ENCODE measurements at places on chromosomes 12 and 14. TPM values are rescaled to one million over a fixed set of nuclear protein-coding genes. Genes with fewer than 3 reads are reported as not detected.

HHIPL1 gene
- not detected for total RNA-seq

C14orf39 gene
- not detected for total RNA-seq

PLEKHD1 gene
- 0.15 TPM for total RNA-seq

SIX1 gene
- total RNA-seq = not detected

GPR84 gene
- total RNA-seq = 0.31 TPM

RIC8B gene
- total RNA-seq = 13.6 TPM

CLEC1B gene
- total RNA-seq = not detected

PRR13 gene
- 188 TPM for total RNA-seq

RFLNA gene
- not detected for total RNA-seq

GUCY2C gene
- total RNA-seq = not detected

TBPL2 gene
- not detected for total RNA-seq

THAP2 gene
- 6.2 TPM for total RNA-seq
